ENCODE measurements at places on chromosomes 16 and 17.

GRCh38 chr17:17088541-17089525 lies 46.6 kb downstream of the MPRIP start:
- DNase-seq: no peak

DNA sequence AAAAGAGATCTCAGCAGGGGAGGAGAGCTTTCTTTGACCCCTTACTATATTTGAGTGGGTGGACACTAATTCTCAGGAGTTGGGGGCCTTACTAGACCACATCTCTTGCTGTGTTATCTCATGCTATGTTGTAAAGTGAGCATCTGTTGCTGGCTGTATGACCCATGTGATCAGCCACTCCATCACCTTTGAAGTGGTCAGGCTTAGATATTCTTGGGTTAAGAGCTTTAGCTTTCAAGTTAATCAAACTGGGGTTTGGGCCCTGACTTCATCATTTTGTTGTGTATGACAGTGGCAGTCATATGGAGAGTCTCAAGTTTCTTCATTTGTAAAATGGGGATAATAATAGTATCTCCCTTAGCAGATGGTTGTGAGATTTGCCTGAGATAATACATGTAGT lies 201.1 kb downstream of the FTO start:
- DNase-seq: no peak

- DNase-seq: no peak
These were observed 2.8 kb downstream of the HAPSTR1 start for GRCh38 chr16:9094011-9094846.

GRCh38 chr17:27341041-27341471 lies 47.1 kb downstream of the WSB1 start:
- DNase-seq: no peak

- DNase-seq: no peak
These were observed 516.6 kb upstream of the C16orf82 start for GRCh38 chr16:26550111-26550610.

- DNase-seq: peak; percentile 92
These were observed 945 bp downstream of the SGSH start for GRCh38 chr17:80219013-80219762.

GRCh38 chr17:31089471-31089870 lies 5.3 kb upstream of the NF1 start:
- DNase-seq: no peak

DNA sequence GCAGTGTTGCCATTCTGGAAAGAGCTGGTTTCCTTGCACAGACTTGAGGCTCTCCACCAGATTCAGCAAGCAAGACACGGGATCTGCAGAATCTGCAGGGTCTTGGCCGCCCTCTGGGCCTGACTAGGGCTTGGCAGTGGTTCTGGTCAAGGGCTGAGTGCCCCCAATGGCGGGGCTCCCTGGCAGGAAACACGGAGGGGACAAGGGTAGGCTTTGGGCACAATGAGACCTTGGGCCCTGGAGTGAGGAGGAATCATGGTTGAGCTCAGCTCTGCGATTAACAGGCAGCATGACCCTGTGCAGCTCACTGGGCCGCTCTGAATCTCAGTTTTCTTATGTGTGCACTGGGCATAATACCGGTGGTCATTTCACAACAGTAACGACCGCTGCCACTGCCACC lies 249.9 kb downstream of the GSG1L start:
- no peak for DNase-seq

- no peak for DNase-seq
These were observed 2.7 kb downstream of the MPRIP start for GRCh38 chr17:17044846-17045561.

DNA sequence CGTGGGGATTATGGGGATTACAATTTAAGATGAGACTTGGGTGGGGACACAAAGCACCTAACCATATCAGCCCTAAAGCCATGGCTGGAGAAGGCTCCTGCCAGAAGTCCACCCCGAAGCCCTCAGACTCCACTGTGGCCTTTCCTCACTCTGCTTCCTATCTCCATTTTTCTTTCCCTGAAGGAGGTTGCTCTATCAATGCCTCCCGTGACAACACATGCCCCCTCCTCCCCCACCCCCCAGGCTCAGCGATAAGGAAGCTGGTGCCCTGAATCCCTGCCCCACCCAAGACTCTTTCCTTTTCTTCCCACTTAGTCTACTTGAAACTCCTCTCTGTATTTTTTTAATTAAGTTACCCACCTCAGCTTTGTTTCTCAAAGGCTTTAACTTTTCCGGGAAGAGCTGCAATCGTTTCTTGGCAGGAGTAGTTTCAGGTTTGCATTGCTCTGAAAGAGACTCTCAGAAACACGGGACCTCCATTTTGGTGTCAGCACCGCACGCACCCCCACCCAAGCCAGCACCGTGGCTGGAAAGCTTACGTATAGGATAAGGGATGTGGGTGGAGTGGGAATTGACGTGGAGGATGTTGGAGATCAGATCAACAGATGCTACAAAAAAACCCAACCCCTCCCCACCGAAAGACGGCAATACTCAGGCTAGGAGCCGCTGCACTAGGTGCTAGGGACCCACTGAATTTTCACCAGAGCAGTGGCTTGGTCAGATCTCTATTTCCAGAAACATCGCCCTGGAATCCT lies 15.2 kb upstream of the CA4 start:
- no peak for DNase-seq

GRCh38 chr17:50380369-50381259 lies 7.6 kb downstream of the EME1 start:
- no peak for DNase-seq

GRCh38 chr17:50766222-50767023 lies 895 bp downstream of the ANKRD40CL start:
- no peak for DNase-seq

GRCh38 chr16:66266436-66267291 lies 99.8 kb upstream of the CDH5 start:
- no peak for DNase-seq

DNA sequence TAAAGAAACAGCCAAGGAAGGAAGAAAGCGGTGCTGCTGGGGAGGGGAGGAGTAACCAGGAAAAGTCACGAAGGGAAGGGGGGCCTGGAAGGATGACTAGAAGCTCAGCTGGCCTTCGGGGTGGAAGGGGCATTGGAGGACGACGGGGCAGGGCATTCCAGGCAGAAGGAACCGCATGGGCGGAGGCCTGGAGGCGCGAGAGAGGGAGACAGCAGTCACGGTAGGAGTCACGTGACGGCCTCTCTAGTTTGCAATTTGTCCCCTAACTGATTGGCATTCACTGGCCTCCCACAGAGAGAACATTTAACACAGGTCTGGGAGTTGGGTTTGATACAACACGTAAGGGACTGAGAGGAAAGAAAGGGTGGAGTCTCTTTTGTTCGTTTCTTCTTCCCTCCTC lies 63.9 kb downstream of the RTN4RL1 start:
- DNase-seq: no peak

DNA sequence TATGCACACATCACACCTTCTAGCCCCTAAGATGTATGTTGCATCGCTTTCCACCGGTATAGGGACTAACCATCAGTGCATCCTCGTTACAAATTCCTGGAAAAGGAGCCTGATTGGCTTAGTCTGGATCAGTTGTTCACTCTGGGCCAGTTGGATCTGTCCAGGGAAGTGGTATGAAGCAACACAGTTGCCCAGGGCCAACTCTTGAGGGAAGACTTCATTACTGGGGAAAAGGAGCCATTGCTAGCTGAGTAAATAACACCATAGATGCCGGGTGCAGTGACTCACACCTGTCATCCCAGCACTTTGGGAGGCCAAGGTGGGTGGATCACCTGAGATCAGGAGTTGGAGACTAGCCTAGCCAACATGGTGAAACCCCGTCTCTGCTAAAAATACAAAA lies 275.2 kb upstream of the RBFOX1 start:
- DNase-seq: no peak
